ENCODE measurements at places on chromosomes 7 and 10.

DNA sequence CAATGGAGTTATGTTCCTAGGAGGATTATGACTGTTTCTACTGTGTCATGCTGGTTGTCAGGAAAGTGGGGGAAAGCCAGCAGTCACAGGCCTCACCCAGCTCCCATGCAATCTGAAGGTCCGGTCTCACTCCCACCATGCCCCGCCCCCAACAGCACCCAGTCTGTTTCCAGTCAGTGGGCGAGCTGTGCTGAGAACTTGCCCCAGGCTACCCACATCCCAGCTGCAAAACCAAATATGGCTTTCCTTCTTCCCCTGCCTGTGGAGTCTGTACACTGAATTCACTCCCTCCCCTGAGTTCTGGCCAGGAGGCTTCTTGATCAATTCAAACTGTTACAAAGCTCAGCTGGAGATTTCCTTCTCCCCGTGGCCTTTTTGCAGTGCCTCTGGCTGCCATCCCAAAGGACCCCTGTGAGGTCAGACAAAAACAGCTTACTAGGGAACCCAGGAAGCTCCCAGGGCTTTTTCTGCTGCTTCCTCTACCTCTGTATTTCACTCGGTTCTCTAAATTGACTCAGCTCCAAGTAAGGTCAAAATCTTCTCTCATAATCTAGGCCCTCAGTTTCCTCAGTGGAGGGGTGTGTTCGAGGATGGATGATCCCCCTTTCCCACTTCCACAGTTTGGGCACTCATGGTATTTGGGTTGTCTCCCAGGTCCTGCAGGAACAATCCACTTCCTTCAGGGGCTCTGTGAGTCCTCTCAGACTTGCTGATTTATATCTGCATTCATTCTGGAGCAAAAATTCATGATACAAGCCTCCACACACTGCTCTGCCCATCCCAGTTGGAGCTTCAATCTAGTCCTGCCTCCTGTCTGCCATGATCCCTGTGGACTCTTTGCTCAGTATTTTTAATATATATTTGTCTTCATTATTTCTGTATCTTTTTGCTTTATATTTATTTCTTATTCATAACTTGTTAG is 205.5 kb downstream of the SEMA3D start:
- DNase-seq: no peak

- DNase-seq: no peak
Measured at GRCh38 chr10:15254808-15255648, 86.5 kb upstream of the NMT2 start.

- DNase-seq: peak; percentile 70
Measured at GRCh38 chr10:125041856-125042506, 100.1 kb downstream of the ZRANB1 start.

DNA sequence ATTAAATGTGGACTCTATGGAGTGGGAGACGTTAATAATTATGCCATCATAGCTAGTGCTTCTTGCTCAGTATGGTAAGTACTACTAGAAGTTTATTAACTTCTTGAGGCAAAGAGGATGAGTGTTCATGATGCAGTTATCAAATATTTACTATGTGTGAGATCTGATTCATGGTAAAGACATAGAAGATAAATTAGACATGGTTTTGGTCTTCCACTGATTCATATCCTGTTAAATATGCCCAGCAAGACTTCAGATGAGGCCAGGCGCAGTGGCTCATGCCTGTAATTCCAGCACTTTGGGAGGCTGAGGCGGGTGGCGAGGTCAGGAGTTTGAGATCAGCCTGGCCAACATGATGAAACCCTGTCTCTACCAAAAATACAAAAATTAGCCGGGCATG is 547.1 kb upstream of the ANKRD30A start:
- DNase-seq: peak; percentile 92

GRCh38 chr7:94264756-94265155 is 129.9 kb upstream of the COL1A2 start:
- peak; percentile 45 for DNase-seq

DNA sequence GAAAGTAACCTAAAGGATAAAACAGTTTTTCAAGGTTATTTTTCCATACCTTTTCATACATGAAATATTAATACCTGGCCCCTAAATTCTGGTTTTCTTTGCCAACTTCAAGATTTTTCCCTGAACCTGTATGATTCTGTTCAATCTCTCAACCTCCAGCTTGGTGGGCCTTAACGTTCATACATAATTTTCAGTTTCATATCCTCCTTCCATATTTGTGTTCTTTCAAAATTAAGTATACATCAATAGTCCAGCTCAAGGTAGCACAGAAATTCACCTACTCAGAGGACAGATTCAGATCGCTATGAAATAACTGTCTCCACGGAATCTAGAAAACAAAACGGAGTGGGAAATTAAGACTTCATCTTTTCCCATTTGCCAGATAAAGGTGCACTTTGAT is 505.8 kb upstream of the GHITM start:
- DNase-seq: no peak

- DNase-seq: peak; percentile 75
Measured at GRCh38 chr10:31134311-31134952, 102.8 kb upstream of the ZNF438 start.

- no peak for DNase-seq
Measured at GRCh38 chr10:37632641-37633040, 224.8 kb downstream of the ZNF248 start.

DNA sequence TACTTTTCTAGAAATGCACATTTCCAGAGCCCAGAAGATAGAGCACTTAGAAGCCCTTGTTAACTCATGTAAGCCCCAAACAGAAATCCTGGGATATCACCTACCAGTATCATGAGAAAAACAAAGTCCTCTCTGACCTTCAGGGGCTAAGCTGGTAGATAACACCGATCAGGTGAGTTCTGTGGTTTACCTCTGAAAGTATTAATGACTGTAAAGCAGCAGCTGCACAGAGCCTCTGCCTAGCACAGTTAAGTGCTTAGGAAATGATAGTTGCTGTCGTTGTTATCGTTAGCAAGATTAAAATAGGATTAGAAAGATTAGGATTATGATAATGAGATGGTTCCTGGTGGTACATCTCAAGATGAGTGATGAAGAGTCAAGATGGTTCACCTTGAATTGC is 64.9 kb downstream of the PLXNA4 start:
- no peak for DNase-seq

DNA sequence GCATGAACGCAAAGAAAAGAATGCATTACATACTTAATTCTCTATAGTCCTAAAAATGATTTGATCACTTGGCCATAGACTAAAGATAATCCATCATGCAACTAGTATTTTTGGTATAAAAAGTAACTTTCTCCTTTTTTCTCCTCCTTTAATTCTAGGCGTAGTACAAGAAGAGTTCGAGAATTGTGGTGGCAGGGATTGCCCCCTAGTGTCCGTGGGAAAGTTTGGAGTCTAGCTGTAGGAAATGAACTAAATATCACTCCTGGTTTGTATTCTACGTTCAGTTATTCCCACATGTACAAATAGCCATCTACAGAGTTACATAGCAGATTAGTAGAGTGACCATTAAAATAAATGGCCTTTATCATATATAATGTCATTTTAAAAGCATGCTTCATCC is 45.5 kb upstream of the HELLS start:
- DNase-seq: peak; percentile 17

DNA sequence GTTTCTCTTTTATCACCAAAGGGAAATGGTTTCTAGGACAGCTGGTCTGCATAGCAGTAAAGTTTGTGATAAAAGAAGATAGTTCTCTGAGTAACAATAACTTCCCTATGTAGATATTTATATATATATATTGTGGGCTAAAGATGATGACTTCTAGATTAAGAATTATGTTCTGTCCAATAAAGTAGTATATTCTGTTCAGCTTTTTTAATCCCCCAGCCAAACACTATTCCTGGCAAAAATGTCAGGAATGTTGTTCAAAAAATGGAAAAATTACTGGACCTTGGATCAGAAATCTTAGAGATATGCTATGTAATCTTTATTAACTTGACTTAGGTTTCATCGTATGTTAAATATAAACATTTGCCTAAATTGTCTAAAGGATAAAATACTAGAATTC is 136.3 kb upstream of the GNAI1 start:
- peak; percentile 63 for DNase-seq

- no peak for DNase-seq
Measured at GRCh38 chr7:13898957-13899670, 90.4 kb downstream of the ETV1 start.

GRCh38 chr10:4488904-4489303 is 337.1 kb upstream of the AKR1E2 start:
- DNase-seq: peak; percentile 27

DNA sequence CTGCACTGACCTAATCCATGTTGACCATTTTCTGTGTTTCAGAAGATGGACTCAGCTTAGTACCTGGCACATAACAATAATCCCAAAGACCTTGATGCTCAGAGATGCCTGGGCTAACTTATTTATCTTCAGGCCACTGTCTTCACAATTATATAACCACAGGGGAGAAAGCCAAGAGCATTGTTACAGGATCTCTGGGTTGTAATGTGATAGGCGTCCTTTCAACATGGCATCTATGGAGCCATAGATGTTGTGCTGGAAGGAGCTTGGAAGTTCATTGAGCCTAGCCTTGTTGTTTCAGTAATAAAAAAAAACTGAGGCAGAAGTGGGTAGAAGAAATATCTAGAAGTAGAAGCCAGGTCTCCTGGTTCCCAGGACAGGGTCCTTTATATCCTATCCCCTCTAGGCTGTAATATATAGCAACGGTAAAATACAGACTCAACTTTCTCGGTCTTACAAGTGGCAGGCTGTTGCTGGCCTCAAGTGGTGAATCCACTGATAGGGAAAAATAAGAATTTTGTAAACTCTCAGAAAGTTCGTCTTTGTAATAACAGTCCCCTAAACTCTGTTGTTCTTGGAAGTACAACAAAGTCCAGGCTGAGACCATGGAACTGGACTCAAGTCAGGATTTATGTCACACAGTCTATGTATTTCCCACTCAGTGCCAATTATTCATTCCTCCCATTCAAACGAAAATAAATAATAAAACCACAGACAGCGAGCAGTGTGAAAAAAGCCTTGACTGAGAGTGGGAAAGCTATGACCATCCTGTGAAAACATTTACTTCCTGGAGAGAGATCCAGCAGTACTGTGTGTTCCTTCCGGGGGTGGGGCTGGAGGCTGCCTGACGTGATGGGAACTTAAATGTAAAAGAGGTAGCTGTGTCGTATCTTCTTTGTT is 277.6 kb downstream of the REEP3 start:
- peak; percentile 95 for DNase-seq

DNA sequence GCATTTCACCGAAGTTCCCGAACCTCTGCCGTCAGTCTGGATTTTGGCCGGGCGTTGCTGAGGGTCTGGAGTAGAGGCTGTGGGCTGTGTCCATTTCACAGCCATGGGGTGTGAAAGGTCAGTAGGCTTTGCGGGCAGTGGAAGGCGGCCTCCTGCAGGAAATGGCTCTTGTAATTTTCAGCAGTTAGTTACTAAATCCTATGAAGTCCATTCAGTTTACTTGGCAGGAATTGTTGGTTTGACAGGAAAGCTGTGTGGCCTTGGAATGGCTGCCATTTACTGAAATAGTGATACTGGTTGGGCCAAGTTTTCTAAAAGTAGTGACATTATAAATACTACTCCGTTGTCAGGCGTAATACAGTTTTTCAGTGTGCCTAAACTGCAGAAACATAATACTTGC is 303.7 kb downstream of the CCDC3 start:
- no peak for DNase-seq

DNA sequence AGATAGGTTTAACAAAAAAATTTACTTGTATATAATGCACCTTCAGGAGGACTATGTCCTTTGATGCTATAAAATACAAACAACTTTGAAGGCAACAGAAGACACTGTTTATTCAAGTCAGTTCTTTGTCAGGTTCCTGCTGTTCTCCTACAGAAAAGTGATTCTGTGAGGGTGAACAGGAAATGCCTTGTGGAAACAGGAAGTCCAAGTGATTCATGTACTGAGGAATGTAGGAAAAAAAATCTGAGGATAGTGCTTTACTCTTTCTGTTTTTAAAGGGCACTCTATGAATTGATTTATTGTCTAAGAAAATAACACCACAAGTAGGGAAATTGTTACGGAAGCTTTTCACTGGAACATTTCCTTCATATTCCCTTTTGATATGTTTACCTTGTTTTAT is 171.9 kb downstream of the HDAC9 start:
- peak; percentile 82 for DNase-seq

- peak; percentile 17 for DNase-seq
Measured at GRCh38 chr10:96511044-96511945, 2.4 kb downstream of the TLL2 start.

DNA sequence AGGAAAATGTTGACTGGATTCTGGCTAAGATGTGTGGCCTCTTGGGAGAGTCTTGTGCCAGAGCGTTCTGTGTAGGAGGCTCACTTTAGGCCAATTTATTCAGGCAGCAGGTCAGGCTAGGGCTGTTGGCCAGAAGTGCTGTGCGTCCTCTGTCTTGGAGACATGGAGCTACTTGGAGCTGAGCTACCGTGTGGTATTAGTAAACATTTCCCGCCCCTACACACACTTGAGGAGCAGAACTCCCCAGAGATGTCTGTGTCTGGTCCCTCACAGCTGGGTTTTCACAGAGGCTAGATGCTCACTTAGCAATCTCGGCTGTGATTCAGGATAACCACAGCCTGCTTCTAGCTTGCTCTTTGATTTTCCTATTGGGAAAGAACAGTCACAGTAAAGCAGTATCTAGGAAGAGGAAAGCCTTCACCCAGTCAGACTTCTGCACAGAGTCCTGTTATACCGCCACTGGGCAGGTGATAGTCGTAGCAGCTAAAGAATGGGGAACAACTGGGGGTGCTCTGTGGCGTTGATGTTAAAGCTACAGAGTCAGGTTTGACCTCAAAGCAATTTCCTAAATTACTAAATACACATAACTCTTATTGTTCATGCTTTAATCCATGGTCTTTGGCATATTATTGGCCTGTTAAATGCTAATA is 86.7 kb downstream of the MDFIC start:
- DNase-seq: peak; percentile 42

DNA sequence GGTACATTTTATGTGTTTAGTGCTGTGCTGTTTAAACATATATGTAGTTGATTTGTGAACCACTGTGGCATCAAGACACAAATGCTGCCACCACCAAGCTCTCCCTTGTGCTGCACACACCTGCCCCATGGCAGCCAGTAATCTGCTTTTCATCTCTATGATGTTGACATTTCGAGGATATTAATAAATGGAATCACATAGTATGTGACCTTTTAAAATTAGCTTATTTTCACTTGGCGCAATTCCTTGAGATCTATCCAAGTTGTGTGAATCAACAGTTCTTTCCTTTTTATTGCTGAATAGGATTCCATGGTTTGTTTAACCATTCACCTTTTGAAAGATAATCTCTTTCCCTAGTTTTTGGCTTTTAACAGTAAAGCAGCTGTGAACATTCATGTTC is 73.1 kb downstream of the BMPR1A start:
- no peak for DNase-seq

DNA sequence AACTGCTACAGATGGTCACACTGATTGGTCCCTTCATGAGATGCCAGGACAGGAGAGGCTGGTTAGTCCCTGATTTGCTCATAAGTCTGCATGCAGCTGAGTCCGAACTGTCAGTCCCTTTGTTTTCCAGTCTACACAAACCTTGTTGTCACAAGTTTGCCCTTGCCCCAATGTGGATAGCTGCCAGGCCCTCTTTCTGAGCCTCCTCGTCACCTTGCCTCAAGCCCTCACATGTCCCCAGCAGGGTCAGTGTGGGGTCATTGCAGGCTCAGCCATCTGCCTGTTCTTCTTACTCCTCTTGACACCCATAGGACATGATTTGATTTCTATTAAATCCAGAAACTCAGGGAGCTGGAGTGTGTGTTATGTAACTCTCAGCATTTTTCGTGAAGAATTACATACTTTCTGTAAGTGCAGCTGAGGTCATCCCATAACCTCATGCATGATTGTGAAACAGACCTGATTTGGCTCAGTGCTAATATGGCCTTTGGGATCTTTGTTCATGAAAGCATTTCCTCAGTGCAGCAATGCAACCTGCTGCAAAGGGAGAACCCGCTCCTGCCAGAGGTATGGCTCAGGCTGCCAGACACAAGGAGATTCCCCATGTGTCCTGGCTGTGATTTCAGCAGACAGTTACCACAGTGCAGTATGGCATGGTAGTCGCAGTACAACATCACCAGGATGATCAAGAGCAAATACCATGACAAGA is 70.0 kb upstream of the ZMIZ2 start:
- DNase-seq: peak; percentile 77

Measured in fibroblast of skin of right biceps (primary cell).